Type B pancreatic cell (in vitro differentiated cells): ENCODE measurements at places on chromosomes 16 and 17. TPM values are rescaled to one million over a fixed set of nuclear protein-coding genes. Genes with fewer than 3 reads are reported as not detected.

Gene PYY
- total RNA-seq = 2.3 and 3.5 TPM in 2 replicates

Gene PLXDC1
- total RNA-seq = 1.7 and 5.0 TPM in 2 replicates

Gene KRTAP2-2
- not detected in 2 replicates for total RNA-seq

- no peak for DNase-seq
Measured at GRCh38 chr17:16281351-16281750, 64.3 kb downstream of the PIGL start.

GRCh38 chr16:64282181-64282580 lies 839.7 kb downstream of the CDH11 start:
- DNase-seq = no peak

DNA sequence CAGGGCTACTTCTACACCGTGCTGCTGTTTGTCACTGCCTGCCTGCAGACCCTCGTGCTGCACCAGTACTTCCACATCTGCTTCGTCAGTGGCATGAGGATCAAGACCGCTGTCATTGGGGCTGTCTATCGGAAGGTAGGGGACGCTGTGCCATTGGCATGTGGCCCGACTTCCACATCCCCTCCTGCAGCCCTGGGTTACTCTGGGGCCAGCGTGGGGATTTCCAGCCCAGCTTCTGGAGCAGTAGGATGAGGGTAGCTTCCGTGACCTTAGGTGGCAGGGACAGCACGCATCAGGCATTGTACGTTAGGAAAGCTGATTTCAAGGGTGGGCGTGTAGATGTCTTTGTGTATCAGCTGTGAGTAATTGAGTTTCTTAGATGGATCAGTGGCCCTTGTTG lies 96.5 kb downstream of the ABCC1 start:
- no peak for DNase-seq
